ENCODE measurements at places on chromosomes 5 and 9.

DNA sequence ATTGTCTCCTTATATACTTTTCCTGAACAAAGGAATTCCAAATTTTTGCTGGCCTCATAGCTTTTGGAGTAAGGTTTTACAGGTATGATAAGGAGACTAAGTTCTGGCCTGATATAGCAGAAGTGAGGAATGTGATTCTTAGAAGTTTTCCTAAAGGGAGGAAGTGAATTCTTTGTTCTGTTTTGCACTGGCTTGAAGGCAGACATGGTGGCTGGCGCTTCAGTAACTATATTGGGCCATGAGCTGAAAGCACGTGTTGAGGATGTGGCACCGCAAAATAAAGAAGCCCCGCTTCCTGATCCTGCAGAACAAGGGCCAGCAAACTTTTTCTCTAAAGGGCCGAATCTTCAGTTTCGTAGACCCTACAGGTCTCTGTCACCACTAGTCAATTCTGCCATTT is 224.2 kb downstream of the SNX18 start:
- no peak for DNase-seq

DNA sequence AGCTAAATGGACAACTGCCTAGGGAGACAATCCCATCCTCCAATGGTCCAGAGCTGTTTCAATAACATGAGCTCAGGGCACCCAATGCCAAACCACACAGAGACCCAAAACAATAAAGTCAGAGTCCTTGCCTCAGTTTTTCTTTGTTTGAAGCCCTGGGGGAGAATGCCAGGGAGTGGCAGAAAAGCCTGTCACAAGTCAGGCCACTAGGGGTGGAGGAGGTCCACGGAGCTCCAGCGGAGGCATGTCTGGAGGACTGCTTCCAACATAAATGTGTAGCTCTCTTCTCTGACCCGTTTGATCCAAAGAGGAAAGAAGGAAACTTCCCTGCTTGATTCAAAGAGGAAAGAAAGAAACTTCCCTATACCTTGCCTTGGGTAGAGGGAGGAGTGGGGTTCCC is 175.3 kb downstream of the HSPA4 start:
- no peak for DNase-seq

GRCh38 chr9:90972057-90972456 is 170.4 kb downstream of the SYK start:
- DNase-seq: no peak

GRCh38 chr5:95317687-95318086 is 32.8 kb upstream of the MCTP1 start:
- no peak for DNase-seq

GRCh38 chr5:172856336-172856735 is 22.3 kb downstream of the ERGIC1 start:
- no peak for DNase-seq

GRCh38 chr5:142910128-142910527 is 140.0 kb downstream of the ARHGAP26 start:
- no peak for DNase-seq

DNA sequence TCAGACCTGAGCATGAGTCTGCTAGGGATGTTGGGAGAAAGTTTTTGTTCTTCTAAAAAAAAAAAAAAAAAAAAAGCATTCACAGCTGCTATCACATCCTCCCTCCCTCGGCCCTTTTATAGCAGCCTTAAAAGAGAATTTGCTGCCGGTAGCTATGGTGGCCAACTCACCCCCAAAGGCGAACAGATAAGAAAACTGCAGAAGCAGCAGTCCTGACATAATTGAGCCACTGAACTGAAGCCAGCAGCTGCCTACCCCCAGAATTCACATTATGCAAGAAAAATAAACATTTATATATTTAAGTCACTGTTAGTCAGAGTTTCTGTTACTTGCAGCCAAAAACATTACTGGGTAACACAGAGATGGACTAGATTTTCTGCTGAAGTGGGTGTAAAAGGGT is 124.3 kb upstream of the SMARCA2 start:
- DNase-seq: no peak

Data from activated T-helper 9 cell treated with anti-CD3 and anti-CD28 coated beads, Interleukin-2, amount 50 U/mL, for 16 hours (primary cell).